Activated T-helper 9 cell treated with anti-CD3 and anti-CD28 coated beads, Interleukin-2, amount 50 U/mL, for 16 hours (primary cell): ENCODE measurements at places on chromosomes 6 and 20.
A peak's percentile ranks its signal among the peaks of the same experiment; 100 is the strongest.

- no peak for DNase-seq
Observed at GRCh38 chr6:34115403-34115795, 30.5 kb downstream of the GRM4 start.

GRCh38 chr6:34152806-34153520 lies 7.1 kb upstream of the GRM4 start:
- no peak for DNase-seq

DNA sequence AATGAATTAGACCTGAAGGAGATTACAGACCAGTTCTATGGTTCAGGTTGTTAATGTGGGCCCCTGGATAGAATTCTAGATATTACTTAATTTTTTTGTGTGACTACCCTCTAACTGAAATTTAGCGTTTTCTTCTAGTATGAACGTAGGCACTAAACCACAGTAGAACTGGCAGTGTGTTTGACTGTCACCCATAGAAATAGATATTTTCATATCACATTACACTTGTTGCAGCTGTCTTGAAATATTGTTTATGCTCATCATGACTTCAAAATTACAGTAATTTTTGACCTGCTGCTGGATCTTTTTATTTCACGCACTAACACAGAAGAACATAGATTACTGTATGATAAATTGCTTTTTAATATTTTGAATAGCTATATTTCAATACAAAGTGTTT lies 31.6 kb downstream of the E2F3 start:
- DNase-seq: no peak

GRCh38 chr6:148657048-148657447 lies 89.8 kb upstream of the UST start:
- DNase-seq: no peak

GRCh38 chr6:5763407-5763806 lies 243.3 kb downstream of the NRN1 start:
- DNase-seq: no peak

GRCh38 chr20:62372042-62372993 lies 5.2 kb upstream of the LAMA5 start:
- DNase-seq: no peak

GRCh38 chr6:33091957-33092356 lies 16.2 kb downstream of the HLA-DPB1 start:
- peak; percentile 33 for DNase-seq

DNA sequence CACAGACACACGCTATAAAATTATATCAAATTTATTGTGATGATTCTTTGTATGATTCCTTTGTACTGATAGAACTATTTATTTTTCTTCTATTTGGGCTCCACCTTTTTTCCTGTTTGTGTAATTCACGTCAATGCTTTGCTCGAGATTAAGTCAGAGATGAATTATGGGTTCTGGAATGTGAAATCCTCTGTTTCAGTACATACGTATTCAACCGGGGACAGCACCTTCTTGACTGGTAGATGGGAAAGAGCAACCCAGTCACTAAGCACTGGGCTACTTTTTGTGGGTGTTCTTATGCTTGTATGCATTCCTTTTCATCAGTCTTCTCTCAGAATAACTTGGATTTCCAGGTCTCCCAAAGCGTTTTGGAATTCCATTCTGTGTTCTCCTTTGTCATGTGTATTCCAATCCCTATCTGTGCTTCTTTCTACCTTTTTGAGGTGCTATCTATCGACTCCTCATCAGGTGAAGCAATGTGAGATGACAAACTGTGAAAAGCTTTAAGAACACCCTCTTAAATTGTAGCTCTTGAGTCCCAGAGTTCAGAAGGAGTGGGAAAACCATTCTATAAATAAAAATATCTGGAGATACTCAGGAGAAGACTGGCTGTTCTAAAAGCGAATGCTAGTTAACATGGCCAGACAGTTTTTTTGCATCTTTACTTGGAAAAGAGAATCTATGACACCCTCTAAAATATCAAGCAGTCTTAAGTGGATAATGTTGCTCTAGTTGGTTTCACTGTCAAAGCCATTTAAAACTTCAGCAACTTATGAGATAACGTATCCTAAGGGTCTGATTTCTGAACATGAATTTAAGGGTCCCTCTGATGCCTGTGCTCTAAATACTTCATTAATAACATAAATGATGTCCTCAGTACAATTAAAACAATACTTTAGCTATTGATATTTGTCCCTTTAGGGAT lies 197.7 kb upstream of the PREP start:
- DNase-seq: no peak

GRCh38 chr6:7145885-7146828 lies 38.4 kb downstream of the RREB1 start:
- no peak for DNase-seq

- no peak for DNase-seq
Observed at GRCh38 chr6:136465766-136466303, 84.4 kb downstream of the MAP7 start.

DNA sequence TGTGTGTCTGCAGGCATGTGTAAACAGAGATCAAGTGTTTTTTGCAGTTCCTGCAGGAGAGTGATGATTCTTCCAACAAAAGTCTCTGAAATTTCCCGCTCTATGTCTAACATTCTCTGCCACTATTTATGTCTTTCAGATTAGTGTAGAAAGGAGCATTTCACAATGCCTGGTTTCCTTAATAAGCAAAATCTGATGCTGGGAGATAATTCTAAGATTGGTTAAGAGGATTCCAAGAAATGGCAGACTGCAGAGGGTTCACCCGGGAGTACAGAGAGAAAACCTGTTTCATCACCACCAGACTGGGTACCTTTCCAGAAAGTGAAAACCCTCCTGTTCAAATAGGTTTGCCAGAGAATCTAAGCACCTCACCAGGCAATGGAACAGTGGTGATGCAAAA lies 62.7 kb downstream of the FOXC1 start:
- DNase-seq: no peak

- DNase-seq: no peak
Observed at GRCh38 chr6:104639668-104640067, 220.1 kb downstream of the HACE1 start.

DNA sequence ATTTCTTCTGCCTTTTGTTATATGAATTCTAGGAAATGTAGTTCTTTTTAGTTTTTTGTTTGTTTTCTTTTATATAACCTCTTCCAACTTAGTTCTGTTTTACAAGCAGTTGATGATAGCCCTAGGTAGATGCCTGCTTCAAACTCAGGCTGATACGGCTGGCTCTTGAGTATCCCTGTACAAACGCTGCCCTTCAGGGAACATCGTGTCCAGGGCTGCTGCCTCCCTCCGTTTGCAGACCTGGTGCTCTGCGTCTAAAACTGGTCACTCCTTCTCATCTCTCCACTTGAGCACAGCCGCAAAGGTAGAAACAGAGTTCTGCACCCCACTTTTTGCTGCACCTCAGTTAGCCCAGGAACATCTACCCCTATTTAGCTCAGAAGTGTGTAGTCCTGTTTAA lies 310.1 kb downstream of the PRL start:
- DNase-seq: no peak

DNA sequence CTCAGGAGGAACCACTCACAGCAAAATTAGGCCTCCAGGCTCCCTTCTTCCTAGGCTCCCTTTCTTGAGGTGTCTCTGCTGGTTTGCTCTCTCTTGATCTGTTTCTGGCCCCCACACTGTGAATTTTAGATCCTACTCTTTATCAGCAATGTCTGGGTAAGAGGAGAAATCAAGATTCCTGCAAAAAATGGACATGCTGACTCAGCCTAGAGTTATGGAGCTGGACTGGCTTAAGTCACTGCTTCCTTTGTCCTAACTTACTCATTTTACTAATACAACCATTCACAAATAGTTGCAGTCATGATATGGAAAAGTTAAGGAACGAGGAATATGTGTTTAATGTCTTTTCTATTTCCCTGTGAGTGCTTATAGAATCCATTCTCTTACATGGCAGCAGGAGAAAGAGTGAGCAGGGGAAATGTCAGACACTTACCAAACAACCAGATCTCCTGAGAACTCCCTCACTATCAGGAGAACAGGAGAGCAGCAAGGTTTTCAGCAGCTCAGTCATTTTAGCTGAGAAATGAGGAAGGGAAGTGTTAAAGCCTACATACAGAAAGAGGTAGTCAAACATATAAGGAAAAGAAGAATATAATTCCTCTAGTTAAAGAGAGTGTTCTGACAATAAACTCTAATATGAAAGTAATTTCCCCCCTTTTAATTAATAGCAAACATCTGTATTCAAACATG lies 160.8 kb downstream of the PDE7B start:
- DNase-seq: no peak

GRCh38 chr6:80186082-80186481 lies 79.6 kb downstream of the BCKDHB start:
- no peak for DNase-seq

GRCh38 chr20:35503841-35504561 lies 25.5 kb downstream of the C20orf173 start:
- no peak for DNase-seq

- no peak for DNase-seq
Observed at GRCh38 chr20:49593466-49594142, 25.7 kb upstream of the PTGIS start.

DNA sequence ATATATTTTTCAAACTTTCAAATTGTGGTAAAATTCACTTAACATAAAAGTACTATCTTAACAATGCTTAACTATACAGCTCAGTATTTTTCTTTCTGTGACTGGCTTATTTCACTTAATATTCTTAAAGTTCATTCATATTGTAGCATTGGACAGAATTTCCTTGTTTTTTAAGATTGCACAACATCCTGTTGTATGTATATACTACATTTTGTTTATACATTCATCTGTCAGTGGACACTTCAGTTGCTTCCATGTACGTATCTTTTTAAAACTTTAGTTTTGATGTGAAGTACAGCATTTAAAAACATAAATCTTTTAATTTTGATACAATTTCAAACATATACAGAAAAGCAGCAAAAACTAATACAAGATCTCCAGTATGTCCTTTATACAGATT lies 220.7 kb downstream of the ZFAND3 start:
- DNase-seq: no peak

- DNase-seq: no peak
Observed at GRCh38 chr6:156167625-156168071, 609.5 kb upstream of the ARID1B start.

DNA sequence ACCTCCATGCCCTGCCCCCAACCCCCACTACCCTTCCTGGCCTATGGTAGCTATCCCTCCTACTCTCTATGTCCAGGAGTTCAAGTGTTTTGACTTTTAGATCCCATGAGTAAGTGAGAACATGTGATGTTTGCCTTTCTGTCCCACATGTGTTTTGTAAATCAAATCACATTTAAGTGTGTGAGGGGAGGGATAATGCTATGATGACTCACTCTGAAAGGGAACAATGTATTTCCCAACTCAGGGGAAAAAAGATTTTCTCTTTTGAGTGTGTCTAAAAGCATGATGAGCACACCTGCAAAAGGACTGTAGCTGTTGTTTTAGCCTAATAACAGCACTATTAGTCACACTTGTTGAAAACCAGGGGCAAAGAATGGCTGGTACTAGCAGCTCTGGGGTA lies 193.7 kb downstream of the GJA10 start:
- DNase-seq: no peak

- no peak for DNase-seq
Observed at GRCh38 chr20:22470620-22471026, 113.7 kb downstream of the FOXA2 start.

- no peak for DNase-seq
Observed at GRCh38 chr6:26158581-26159356, 71.5 kb downstream of the HFE start.

DNA sequence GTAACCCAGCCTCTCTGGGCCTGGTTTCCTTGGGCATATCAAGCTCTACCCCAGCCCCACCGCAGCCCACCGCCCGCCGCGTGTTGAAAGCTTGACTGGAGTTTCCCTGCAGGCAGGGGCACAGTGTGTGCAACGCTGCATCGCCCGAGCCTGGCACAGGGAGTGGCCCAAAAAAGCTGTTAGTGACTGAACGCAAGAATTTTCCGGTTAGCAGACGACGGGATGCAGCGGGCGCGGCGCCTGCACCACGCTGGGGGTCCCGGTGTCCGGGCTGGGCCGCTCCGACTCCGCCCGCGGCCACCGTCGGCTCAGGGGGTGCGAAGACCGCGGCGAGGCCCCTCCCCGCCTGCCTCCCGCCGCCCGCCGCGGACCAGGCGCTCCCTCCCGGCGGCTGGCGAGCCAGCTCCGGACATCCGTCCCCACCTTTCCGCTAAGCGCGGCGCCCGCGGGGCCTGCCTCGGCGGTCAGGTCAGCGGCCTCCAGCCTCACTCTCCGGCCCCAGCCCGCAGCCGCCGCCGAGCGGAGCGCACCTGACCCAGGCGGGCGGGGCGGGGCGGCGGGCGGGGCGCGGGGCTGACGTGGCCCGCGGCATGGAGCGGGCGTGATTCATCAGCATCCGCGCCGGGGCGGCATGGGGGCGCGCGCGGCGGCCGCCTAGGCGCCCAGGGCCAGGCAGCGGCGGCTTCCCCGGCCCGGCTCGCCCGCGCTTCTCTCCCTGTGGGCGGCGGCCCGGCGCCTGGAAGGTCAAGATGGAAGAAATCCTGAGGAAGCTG lies at the start of gene ARFGEF3:
Gene ARFGEF3 (plus strand): TSS at position 602 of the 773 bp plus-strand sequence. CDS start 148 bp downstream, at position 750.
- DNase-seq: peak; percentile 41

DNA sequence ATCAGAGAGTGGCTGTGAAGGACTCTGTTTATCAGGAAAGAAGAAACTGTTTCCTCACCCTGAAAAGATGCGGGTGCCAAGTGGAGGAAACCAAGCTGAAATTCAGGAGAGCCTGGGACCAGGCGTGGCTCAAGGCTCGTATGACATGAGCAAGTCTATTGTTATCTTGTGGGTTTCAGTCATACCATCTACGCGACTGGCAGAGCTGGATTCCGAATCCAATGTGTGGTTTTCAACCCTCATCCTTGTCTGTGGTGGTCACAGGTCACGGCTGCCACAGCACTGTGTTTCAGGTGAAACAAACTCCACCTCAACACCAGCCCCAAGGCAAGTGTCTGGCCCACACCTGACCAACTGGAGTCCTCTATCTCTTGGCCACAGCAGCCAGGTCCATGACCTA lies 9.1 kb downstream of the MC3R start:
- no peak for DNase-seq

- no peak for DNase-seq
Observed at GRCh38 chr6:142845143-142845571, 99.8 kb downstream of the HIVEP2 start.

- DNase-seq: no peak
Observed at GRCh38 chr20:50874758-50875665, 56.2 kb downstream of the ADNP start.

- no peak for DNase-seq
Observed at GRCh38 chr20:11101243-11101642, 427.4 kb upstream of the JAG1 start.

GRCh38 chr20:63531686-63532448 lies 5.3 kb downstream of the PTK6 start:
- no peak for DNase-seq

GRCh38 chr20:25418776-25419175 lies 11.3 kb downstream of the GINS1 start:
- no peak for DNase-seq

DNA sequence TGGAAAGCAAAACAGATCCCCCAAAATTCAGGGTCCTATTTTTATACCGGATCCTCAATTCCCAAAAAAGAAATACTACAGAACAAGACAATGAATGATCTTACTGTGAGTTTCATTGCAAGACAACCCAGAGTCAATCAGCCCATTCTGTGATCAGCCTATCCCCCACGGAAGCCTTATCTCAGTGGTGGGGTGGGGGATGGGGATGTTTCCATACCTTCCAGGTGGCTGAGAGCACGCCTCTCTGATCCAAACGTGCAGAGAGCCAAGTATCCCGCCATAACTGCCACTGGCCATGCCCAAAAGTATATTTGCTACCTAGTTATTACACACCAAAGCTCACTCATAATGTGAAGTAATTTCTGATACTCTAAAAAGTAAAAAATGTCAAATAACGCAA lies 15.1 kb downstream of the WFDC2 start:
- DNase-seq: no peak
